ENCODE measurements at places on chromosomes 5 and 9.

- DNase-seq, result no peak
Measured at GRCh38 chr9:33041432-33042188, 16.5 kb downstream of the DNAJA1 start.

GRCh38 chr5:77849308-77849900 is 73.3 kb upstream of the TBCA start:
- no peak for DNase-seq

DNA sequence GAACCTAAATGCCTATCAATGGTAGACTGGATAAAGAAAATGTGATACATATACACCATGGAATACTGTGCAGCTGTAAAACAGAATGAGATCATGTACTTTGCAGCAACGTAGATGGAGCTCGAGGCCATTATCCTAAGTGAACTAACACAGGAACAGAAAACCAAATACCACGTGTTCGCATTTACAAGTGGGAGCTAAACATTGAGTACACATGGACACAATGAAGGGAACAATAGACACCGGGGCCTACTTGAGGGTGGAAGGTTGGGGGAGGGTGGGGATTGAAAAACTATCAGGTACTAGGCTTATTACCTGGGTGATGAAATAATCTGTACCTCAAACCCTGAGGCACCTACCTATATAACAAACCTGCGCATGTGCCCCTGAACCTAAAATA is 22.4 kb upstream of the DEPDC1B start:
- DNase-seq, result peak; percentile 69

- DNase-seq, result no peak
Measured at GRCh38 chr5:173920866-173921555, 32.9 kb downstream of the CPEB4 start.

DNA sequence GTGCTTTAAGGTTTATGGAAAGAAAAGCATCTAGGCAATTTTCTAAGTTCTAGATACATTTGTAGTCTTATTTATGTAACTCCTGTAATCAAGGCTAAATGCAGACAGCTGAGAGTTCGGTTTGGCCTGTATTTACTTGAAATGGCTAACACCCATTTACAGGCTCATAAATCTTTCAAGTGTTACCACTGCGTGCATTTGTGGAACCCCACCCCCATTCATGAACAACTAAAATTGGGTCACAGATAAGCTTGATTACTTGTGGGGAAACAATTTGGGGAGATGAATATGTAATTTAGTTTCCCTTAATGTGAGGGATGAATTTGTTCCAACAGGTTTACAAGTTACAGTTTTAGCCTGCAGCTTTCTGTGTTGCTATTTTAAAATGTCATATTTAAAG is 360.6 kb downstream of the ARRDC3 start:
- DNase-seq, result peak; percentile 24

DNA sequence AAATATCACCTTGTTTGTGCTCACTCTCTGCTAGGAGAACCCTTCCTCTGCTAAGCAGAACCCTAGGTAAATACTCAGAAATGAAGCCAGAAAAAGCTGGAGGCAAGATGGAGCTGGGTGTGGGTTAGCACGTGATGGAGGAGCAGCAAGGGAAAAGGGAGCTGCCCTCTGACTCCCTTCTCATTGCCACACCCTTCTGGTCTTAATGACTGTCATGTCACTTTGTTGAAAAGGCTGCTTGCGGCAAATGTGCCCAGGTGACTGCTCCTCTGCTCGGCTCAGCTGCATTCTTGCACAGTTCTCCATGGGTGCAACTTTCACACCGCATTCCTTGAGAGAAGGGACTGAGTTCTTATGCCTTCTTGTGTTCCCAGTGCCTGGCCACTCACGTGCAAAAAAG is 36.4 kb upstream of the TBC1D2 start:
- DNase-seq, result no peak

DNA sequence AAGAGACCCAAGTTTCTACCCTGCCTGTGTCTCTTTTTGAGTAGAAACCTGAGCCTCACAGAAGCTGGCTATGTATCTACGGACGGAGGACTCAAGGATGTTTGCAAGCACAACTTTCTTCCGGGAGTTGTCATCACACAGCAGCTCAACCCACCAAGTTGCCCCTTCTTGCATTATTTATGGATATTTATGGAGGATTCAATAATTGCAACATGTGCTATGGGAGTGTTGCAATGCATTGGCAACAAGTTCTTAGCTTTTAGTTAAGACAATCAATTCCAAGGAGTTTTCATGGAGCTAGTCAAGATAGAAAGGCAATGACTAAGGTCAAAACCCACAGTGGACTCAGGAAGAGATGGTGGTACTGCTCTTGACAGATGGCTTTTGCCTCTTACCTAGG is 336.9 kb downstream of the ENC1 start:
- no peak for DNase-seq
